ENCODE measurements at places on chromosomes 7 and 10.

DNA sequence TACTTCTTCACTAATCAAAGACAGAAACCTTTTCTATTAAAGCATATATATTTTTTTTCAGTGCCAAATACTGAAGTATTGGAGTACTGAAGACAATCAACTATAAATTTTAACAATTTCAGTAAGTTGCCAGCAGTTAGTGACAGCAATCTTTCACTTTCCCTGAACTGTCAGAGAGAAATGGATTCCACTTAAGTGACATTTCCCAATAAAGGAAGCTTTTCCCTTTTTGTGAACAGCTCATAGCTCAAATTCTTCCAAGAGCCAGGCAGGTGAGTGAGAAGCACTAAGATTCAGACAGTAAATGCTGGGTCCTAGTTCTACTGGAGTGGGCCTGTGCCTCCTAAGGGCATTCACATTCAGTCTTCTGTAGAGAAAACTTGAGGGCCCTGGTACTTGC lies 142.0 kb downstream of the SRPK2 start:
- DNase-seq = no peak

GRCh38 chr10:124002391-124003069 lies 90.9 kb downstream of the CHST15 start:
- DNase-seq = no peak

- DNase-seq = no peak
Observed at GRCh38 chr7:54904130-54904529, 114.7 kb upstream of the EGFR start.

DNA sequence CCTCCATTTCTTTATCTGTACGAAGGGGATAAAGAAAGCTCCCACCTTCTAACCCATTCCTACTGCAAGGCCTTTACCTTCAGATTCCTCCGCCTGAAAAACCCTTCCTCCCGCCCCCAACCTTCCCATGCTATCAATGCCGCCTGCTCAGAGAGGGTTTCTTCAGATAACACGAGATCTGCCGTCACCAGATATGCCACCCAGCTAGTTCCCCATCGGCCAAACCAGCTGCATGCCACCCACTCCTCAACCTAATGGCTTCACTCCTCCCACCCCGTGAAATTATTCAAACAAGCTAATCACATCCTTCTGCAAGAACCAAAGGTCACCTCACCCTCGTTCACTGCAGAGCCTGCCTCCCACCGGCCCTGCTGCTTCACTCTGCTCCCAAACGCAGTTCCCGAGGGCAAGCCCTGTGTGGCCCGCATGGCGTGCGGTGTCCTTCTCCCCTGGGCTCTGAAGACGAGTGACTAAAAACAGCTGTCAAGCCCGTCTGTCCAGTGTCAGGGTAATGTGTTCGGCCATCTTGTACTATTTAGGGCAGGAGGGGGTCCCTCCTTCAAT lies 46.8 kb upstream of the TMEM213 start:
- no peak for DNase-seq

- no peak for DNase-seq
Observed at GRCh38 chr7:85156661-85157208, 30.1 kb downstream of the SEMA3D start.

- no peak for DNase-seq
Observed at GRCh38 chr7:85828614-85829013, 641.8 kb upstream of the SEMA3D start.

GRCh38 chr7:105014693-105015389 lies 836 bp downstream of the KMT2E start:
- DNase-seq = peak; percentile 16

GRCh38 chr7:45591101-45591906 lies 17.1 kb downstream of the ADCY1 start:
- DNase-seq = no peak

GRCh38 chr7:105364684-105365083 lies 24.0 kb downstream of the SRPK2 start:
- no peak for DNase-seq

DNA sequence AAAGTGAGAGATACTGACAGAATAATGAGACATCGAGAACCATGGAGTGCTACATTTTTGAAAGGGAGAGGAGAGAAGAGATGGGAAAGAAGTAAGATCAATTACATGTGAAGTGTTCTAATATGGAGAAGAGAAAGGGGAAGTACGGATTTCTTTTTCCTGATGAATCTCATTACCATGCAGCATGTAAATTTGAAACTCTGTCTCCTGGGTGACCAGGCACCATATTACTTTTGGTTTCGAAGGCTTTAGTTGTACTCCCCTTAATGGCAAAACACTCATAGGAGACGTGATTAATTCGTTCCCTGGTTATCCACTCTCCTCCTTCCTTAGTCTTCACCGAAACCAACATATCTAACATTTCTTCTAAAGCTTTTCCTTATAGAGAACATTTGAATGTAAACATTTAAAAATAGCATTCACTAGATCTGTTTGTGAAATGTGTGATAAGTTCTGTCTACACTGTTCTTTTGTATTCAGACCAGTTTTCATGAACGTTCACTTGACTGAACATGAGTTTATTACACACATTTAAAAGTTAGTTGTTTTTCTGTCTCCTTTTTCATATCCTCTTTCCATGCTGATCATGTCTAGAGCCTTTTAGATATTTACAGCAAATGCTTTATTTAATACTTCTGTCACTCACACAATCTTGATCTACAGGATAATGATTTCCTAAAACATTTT lies 80.2 kb upstream of the MSRB2 start:
- no peak for DNase-seq

GRCh38 chr10:72712136-72712535 lies 20.2 kb downstream of the MCU start:
- no peak for DNase-seq

- no peak for DNase-seq
Observed at GRCh38 chr10:70656489-70656888, 15.8 kb upstream of the ADAMTS14 start.

DNA sequence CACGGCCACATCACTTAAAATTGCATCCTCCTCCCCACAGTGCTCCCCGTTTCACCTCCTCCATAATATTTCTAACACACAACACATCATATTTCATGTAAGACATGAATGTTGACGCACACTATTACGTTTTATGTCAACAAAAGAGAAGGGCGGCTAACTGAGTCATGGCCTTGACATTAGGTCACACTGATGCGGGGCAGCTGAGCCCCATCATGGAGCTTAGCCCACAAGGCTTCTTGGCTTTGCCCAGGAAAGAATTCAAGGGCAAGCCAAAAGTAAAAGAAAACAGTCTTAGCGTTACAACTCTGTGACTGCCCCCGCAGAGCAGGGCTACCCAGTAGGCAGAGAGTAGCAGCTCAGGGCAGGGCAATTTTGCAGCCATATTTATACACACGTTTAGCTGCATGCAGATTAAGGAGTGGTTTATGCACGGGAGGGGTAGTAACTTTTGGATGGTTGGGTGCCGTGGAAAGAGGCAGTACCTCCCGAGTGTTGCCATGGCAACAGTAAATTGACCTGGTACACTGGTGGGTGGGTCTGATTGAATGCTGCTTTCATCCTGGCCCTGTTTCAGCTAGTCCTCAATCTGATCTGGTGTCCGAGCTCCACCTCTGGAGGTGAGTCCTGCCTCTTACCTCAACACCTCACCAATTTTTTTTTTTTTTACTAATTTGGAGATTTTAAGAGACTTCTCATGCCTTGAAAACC lies 156.2 kb upstream of the FRMD4A start:
- no peak for DNase-seq

DNA sequence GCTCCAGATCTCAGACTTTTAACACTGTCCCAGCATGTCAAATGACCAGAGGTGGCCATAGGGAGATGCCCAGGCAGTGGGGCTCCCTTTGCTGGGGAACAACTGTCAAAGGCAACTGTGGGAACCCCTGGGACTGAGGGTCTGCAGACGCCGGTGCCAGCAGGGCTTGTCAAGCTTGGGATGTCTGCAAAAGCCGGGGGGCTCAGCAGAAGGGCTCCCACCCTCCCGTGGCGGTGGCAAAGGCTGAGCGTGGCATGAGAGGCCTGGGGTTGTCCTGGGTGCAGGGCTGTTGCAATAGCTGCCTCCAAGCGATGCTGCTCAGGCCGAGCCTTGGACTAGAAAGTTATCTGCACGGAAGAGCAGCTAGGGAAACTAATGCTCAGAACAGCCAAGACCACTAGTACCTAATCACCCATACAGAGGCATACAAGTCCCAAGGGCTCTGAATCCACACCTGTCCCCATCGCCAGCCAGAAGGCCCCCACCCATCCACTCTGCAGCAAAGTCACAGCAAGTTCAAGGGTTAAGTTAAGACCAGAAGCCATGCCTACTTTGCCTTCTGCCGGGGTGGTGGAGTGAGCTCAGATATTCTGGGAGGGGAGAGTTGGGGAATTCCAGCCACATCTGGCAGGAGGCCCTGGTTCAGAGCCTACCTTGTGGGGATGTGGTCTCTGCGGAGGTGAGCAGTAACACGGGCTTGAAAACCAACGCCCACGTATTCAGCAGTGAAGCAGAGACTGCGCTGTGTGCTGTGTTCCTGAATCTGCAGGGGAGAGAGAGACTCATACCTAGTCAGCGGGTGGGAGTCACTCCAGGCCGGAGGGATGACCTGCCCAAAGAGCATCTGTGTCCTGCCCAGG lies 4.6 kb downstream of the SH2B2 start:
- DNase-seq = no peak

GRCh38 chr7:155787171-155787851 lies 25.0 kb downstream of the SHH start:
- no peak for DNase-seq

DNA sequence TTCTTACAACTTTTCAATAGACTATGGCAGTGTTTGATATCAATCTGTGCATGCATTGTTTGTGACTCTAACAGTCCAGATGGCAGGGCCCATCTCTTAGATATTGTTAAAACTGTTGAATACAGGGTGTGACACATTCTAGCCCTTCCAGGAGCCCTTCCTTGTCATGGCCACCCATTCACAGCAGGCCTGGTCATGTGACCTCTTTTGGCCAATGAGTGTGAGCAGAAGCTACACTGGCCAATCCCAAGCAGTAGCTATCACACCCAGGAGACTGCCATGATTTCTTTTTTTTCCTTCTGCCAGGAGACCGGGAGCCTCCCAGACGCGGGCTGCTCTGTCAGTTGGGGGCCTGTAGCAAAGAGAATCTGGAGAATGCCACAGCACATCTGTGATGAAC lies 655.4 kb upstream of the MKI67 start:
- DNase-seq = no peak

GRCh38 chr10:131792011-131792651 lies 108.7 kb upstream of the PPP2R2D start:
- no peak for DNase-seq

DNA sequence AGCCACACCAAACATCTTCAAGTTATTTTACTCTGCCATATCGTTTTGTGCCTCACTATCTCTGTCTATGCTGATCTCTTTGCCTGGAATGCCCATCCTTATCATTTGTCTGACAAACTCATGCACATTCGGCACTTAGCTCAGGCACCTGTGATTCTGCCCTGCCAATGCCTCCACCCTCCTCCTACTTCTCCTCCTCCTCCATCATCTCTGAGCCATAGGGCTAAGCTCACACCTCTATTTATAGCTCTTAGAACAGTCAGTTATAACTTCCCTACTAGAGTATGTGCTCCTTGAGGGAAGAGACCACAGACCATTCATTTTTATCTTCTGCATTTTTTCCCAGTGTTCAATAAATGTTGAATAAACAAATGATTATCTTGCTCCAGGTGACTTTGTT lies 51.2 kb upstream of the CDK13 start:
- no peak for DNase-seq

- DNase-seq = peak; percentile 6
Observed at GRCh38 chr10:91758303-91759146, 39.7 kb upstream of the TNKS2 start.

GRCh38 chr10:132421847-132422751 lies 25.1 kb downstream of the PWWP2B start:
- DNase-seq = peak; percentile 68

- DNase-seq = no peak
Observed at GRCh38 chr10:11886851-11887250, 63.7 kb downstream of the PROSER2 start.

- DNase-seq = no peak
Observed at GRCh38 chr10:56057860-56058259, 303.2 kb downstream of the ZWINT start.

DNA sequence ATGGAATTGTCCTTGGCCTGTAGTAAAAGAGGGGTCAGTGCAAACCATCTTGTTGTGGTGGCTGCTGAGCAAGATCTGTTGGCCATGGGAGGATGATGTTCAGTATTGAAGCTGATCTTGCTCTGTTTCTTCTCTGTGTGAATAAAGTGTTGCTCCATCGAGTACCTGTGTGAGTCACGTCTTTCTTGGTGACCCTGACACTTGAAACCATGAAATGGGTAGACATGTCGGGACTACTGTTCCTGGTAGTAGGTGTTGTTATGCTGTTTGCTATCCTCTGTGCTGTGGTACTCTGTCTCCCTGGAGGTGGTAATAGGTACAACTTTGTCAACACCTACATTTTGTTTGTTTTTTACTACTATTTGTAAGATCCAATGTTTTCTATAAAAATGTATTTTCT lies 330.6 kb downstream of the MDFIC start:
- DNase-seq = no peak

DNA sequence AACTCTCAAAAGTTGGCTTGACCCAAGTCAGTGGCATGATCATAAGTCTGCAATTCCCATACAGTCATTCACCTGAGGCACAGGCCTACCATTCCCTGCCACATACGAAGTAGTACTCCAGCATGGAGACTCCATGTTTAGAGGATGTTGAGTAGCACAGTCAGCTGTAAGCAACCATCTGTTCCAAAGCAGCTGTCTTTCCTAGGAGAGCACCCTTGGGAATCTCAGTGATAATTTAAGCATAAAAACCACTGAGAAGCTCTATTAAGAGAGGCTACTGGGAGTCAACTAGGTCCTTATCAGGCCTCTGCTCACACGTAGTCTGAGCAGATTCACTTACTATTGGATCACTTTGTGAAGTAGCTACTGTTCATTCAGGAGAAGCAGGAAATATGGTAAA lies 61.6 kb upstream of the UNC5B start:
- DNase-seq = no peak

- DNase-seq = no peak
Observed at GRCh38 chr10:18861382-18861781, 187.2 kb upstream of the MALRD1 start.

DNA sequence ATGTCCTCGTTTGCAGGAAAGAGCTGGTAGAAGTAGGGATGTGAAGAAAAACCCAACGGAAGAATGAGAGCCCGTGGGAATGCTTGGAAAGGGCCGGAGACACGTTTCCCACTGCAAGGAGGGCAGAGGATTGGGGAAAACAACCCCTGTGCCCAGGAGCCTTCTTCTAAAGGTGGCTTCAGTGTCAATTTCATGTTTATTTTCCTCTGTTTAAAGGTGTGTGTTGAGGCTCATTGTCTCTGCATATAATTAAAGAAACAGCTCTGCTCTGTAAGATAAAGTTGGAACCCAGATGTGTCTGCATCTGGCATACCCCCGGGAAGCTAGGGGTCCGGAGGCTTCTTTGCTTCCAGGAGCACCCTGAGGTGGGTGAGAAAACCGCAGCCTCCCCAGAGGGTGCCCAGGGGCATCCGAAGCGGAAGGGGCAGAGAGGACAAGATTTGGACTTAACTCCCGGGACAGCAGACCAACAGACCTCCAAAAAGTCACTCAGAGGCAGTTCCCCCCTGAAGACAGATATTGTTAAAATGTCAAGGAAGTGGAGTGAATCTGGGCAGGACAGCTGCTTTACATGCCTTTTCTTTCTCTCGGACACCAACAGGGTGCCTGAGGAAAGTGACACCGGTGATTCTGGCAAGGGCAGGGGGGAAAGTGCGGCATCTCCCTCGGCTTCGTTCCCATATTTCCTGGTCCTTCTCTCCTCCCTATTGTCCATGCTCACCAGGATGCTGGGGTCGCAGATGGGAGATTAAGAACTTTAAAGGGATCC lies 8.6 kb upstream of the GATA3 start:
- no peak for DNase-seq

GRCh38 chr7:34735526-34735925 lies 77.5 kb downstream of the NPSR1 start:
- no peak for DNase-seq

All from NCI-H2107 (cell line).